Astrocyte of the spinal cord (primary cell): ENCODE measurements at places on chromosomes 1 and 21.

DNA sequence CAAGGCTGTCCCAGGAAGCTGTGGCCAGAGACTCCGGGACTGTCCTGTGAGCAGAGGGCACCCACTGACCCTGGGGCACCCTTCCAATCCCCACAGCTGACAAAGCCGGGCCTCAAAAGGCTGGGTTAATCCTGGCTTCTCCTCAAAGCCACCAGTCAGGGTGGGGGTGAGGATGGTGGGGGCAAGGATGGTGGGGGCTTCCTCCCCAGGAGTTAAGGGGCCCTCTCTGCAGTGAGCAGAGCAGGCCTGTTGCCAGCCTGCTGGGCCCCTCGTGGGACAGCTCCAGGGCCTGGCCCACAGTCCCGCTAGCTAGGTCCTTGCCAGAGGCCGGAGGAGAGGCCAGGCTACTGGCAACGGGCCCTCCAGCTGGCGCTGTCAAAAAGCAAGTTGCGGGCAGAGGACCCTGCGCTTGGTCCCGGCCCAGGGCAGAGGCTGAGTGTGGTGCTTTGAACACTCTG is 37.9 kb upstream of the CCDC27 start:
- DNase-seq: no peak

DNA sequence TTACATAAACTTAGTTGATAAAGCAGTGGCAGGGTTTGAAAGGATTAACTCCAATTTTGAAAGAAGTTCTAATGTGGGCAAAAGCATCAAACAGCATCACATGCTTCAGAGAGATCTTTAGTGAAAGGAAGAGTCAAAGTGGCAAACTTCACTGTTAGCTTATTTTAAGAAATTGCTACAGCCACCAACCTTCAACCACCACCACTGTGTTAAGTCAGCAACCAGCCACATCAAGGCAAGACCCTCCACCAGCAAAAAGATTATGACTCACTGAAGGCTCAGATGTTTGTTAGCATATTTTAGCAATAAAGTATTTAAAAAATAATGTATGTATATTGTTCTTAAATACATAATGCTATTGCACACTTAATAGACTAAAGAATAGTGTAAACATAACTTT is 21.3 kb upstream of the MAGI3 start:
- DNase-seq: no peak

DNA sequence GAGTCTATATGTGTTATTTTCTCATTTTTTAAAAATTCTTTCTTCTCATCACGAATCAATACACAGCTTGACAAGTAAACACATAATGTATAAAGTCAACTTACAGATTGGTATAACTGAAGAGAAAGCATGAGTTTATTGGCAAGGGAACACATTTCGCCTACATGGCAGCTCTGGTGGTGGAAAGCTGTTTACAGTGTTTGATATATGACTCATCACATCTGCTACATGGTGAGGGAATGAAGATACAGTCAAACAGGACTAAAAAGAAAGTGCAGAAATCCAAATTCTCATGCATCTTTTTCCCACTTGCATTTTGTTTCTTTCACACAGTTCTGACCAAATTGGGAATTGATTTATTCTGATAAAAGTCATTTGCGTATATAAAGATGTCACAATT is 122.2 kb upstream of the ADGRL4 start:
- peak; percentile 79 for DNase-seq

- DNase-seq: no peak
Observed at GRCh38 chr1:91979383-91979782, 30.2 kb downstream of the BRDT start.

GRCh38 chr1:205444300-205444930 is 11.4 kb downstream of the BLACAT1 start:
- no peak for DNase-seq

DNA sequence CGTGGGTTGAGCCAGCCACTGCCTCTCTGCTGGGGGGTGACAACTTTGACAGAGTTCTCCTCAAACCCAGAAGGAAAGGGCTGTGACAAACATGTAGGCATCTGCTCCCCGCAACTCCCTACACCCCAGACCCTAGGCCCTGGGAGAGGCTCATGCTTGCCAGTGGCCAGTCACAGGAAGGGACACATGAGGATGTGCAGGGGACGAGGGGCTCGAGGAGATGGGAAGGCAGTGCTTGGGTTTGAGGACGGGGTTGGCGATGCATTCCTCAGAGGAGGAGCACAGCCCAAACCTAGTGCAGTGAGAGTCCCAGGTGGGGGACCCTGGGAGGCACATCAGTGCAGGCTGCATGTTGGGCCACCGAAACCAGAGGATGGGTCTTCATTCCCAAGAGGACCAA is 62.1 kb downstream of the STUM start:
- no peak for DNase-seq

GRCh38 chr1:55970526-55971110 is 608.7 kb downstream of the PLPP3 start:
- DNase-seq: peak; percentile 73

- peak; percentile 56 for DNase-seq
Observed at GRCh38 chr21:17660452-17660851, 47.8 kb upstream of the BTG3 start.

GRCh38 chr21:36171336-36171735 is 14.7 kb downstream of the DOP1B start:
- DNase-seq: no peak

GRCh38 chr1:246768403-246769020 is 44.3 kb downstream of the SCCPDH start:
- DNase-seq: no peak

- DNase-seq: peak; percentile 98
Observed at GRCh38 chr1:63746129-63746864, 27.5 kb upstream of the ROR1 start.

DNA sequence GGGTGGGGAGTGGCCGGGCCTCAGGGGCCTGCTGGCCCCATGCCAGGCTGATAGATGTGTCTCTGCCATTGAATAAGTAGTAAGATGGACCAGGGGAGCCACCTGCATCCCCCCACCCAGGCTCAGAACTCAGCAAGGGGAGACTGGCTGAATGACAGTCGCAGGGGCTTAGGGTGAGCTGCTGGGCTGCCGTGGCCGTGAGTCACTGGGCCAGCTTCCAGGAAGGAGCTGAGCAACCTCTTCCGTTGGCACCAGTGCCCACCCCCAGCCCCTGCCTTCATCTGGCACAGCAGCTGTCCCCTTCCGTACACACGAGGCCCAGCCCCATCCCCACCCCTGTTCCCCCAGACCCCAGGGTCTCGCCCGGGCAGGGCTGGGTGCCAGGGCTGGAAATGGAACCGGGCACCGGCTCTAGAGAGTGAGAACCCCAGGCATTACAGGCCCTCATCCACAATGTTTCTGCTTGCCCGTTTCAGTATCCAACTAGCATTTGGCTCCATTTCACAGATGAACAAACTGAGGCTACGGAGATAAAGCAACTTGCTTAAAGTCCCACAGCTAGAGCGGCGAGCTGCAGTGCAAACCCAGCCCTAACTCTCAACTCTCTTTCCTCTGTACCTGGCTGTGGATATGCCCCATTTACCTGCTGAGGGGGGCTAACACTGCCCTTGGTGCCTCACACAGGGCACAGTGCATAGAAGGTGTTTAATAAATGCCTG is 10.2 kb downstream of the WNT4 start:
- peak; percentile 72 for DNase-seq

- DNase-seq: no peak
Observed at GRCh38 chr21:45988366-45989347, 7.1 kb downstream of the COL6A1 start.

DNA sequence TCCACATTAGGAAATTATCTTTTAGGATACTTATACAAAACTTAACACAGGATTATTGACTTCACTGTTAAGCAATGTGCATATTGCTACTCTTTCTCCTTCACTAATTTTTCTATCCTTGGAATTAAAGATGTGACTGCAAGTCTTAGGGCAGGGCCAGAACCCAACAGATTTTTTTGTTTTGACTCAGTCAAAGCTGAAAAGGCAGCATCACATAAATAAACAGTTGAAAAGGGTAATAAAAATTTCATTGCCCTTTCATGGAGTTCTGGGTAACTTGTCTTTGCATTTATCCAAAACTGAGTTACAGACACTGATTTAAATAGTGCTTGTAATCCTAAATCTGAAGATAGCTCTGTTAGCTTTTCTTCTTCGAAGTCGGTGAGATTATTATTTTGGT is 1.9 kb upstream of the TMEM35B start:
- DNase-seq: no peak

- DNase-seq: peak; percentile 68
Observed at GRCh38 chr1:243582326-243582725, 267.7 kb downstream of the AKT3 start.

GRCh38 chr21:21045518-21045917 is 47.3 kb downstream of the NCAM2 start:
- DNase-seq: peak; percentile 9

- DNase-seq: peak; percentile 75
Observed at GRCh38 chr21:17466166-17466565, 46.7 kb upstream of the CXADR start.

GRCh38 chr1:211231873-211232272 is 27.3 kb upstream of the RCOR3 start:
- no peak for DNase-seq

- DNase-seq: no peak
Observed at GRCh38 chr21:35461700-35462099, 412.6 kb upstream of the RUNX1 start.

- DNase-seq: no peak
Observed at GRCh38 chr1:41009466-41009865, 12.1 kb downstream of the SLFNL1 start.

- DNase-seq: peak; percentile 56
Observed at GRCh38 chr1:116855191-116855619, 54.5 kb upstream of the PTGFRN start.

GRCh38 chr1:6753320-6754140 is 31.7 kb upstream of the CAMTA1 start:
- no peak for DNase-seq

DNA sequence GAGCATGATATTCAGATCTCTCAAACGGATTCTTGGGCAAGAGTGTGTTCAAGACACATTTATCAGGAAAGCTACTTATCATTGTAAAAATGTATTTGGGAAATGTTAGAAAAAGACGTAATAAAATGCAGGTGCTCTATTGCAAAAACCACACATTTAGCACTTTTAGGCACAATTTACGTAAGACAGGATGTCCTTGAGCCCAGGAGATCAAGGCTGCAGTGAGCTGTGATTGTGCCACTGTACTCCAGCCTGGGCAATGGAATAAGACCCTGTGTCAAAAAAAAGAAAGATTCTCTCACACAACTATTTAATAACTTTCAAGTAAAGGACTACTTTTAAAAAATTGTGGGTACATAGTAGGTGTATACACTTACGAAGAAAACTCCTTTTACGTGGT is 18.4 kb downstream of the SLC25A33 start:
- no peak for DNase-seq

GRCh38 chr1:78038491-78038939 is 7.3 kb upstream of the GIPC2 start:
- DNase-seq: peak; percentile 67

DNA sequence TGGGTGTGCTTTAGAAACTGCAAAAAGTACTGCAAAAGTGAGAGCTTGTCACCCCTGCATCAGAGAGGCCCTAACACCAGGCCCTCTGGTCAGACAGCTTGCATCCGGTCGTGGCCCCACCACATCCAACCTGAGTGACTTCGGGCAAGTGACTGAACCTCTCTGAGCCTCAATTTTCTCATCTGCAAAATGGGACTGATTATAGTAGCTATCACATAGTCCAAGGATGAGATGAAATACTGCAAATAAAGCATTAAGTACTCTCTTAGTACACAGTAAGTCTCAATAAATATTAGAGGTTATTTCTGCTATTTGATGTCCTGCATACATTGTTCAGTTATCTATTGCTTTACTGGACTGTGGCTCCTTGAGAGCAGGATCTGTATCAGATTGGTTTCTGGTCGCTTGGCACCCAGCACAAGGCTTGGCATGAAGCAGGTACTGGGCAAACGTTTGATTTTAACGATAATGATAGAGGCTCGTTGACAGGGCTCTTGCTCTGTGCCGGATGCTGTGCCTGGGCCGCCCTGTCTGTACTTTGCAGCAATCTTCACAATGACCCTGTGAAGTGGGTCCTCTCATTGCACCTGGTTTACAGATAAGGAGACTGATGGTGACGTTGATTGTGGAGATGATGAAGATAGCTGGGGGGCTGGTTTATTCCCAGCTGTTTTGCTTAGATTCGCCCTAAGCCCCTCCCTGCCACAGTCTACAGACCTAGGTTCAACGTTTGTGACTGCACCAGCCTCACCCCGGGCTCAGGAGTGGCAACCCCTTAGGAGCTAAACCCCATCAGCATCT is 43.6 kb downstream of the RAP1GAP start:
- DNase-seq: no peak

DNA sequence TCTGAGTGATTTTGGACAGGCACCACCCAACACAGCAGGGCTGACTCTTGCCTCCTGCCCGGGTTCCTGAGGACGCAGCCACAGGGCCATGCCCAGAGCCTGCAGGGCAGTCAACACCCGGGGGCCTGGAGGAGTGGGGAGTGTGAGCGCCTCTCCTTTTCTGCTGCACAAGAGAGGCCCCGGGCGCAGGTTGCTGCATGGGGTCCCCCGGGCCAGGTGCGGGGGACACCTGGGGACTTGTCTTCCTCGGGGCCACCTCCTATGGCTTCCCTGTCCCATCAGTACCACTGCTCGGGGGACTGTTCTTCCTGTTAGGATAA is 6.9 kb upstream of the TTC34 start:
- no peak for DNase-seq

DNA sequence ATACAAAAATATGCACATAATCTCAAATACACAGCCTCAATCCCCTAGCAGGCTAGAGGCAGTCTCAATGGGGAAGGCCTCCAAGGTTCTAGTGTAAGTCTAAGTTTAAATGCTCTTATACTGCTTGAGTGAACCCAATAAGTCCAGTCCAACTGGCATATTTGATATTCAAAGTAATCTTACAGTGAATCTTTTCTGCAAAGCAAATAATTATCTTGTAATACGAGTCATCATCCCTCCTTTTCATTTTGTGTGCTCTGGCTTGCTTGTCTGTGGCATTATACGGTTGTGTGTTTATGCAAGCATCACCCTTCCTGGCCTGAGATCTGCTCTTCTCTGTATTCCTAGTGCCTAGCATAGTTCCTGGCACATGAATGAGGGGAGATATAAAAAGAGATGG is 166.9 kb upstream of the HMGB4 start:
- no peak for DNase-seq
